ENCODE measurements at places on chromosomes 6 and 20. TPM values are rescaled to one million over a fixed set of nuclear protein-coding genes. Genes with fewer than 3 reads are reported as not detected.

- H3K27me3 ChIP-seq, result peaks cover 11% of the 10 kb centered on the region
- DNase-seq, result no peak
- H3K4me3 ChIP-seq, result no peak overlapping the region
- H3K4me1 ChIP-seq, result peaks cover 7% of the 10 kb centered on the region
- H3K36me3 ChIP-seq, result no peaks in the 10 kb centered on the region
- H3K27ac ChIP-seq, result no peak overlapping the region
Measured at GRCh38 chr20:4661191-4661590, 60.5 kb upstream of the PRND start.

The TGM3 gene
- polyA plus RNA-seq, result not detected

- no peak for DNase-seq
- no peak overlapping the region for H3K4me3 ChIP-seq
- no peaks in the 10 kb centered on the region for H3K27me3 ChIP-seq
Measured at GRCh38 chr6:98215531-98215930, 618.8 kb upstream of the POU3F2 start.

GRCh38 chr6:125871365-125871764 is 80.6 kb downstream of the NCOA7 start:
- no peaks in the 10 kb centered on the region for H3K27me3 ChIP-seq
- H3K36me3 ChIP-seq, result peaks cover 2% of the 10 kb centered on the region
- peak; percentile 21 for DNase-seq
- no peak overlapping the region for H3K4me3 ChIP-seq
- H3K27ac ChIP-seq, result no peak overlapping the region

DNA sequence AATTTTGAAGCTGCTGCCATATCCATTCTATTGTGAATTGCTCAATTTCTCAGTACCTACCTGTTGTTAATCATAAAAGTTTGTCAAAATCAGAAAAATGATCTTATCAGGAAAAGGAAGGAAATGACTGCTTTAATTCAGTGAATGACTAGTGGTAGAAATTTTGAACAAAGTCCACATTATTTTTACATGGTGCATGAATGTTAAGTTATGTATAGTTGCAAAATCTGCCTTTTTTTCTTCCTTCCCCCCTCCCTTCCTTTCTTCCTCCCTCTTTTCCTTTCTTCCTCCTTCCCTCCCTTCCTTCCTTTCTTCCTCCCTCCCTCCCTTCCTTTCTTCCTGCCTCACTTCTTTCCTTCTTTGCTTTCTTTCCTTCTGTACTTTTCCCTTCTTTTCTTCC is 127.1 kb upstream of the TSHZ2 start:
- H3K36me3 ChIP-seq, result no peaks in the 10 kb centered on the region
- DNase-seq, result no peak
- H3K4me1 ChIP-seq, result no peaks in the 10 kb centered on the region

The DNPH1 gene
- 47.8 TPM for polyA plus RNA-seq

The WFDC10B gene
- not detected for polyA plus RNA-seq

- H3K27ac ChIP-seq, result no peak overlapping the region
- H3K4me3 ChIP-seq, result no peak overlapping the region
- H3K36me3 ChIP-seq, result no peaks in the 10 kb centered on the region
- no peaks in the 10 kb centered on the region for H3K27me3 ChIP-seq
- peaks cover 5% of the 10 kb centered on the region for H3K4me1 ChIP-seq
Measured at GRCh38 chr6:128597004-128597403, 76.6 kb upstream of the PTPRK start.

The ATP6V1G2 gene
- polyA plus RNA-seq, result 6.5 TPM

The PHACTR3 gene
- not detected for polyA plus RNA-seq

The KIF6 gene
- 0.09 TPM for polyA plus RNA-seq

The RAB32 gene
- 55.7 TPM for polyA plus RNA-seq

DNA sequence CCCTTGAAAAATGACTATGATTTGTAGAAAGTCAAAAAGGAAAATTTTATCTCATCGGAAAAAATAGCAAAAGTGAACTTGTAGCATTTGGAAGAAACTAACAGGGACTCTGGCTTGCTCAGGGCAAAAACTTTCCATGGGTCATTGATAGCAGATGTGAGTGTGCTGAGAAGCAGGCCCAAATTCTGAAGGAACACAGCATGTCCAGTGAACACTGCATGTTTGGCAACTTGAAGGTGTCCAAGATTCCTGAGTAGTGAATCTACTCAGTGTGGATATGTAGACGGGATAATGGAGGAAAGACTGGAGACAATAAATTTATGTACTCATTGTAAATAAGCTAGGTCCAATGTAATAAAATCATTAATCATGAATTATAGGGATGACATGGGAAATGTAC is 8.2 kb downstream of the SLC17A2 start:
- DNase-seq, result no peak
- no peaks in the 10 kb centered on the region for H3K27me3 ChIP-seq

The GTF3C6 gene
- polyA plus RNA-seq, result 32.5 TPM

The SLC17A3 gene
- polyA plus RNA-seq, result not detected

The PLCB4 gene
- polyA plus RNA-seq, result 9.1 TPM

The RNF39 gene
- not detected for polyA plus RNA-seq

DNA sequence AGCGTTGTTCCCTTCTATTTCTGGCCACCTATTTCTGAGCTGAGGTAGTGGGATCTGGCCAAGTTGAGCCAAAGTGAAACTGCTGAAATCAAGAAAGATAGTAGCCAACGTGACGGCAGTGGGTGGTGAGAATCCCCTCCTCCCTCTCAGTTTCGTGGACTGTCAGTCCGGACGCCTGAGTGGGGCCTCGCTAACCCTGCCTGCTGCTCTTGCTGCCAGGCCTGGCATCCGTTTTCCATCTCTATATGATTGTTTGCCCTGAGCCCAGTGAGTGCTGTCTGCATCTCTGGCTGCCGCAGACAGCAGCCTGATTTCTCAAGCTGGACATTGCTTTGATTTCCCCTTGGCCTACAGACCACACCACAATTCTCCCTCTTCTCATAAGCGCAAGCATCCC is 23.5 kb upstream of the PAX1 start:
- no peaks in the 10 kb centered on the region for H3K27me3 ChIP-seq
- no peaks in the 10 kb centered on the region for H3K36me3 ChIP-seq
- H3K4me3 ChIP-seq, result no peak overlapping the region
- no peak for DNase-seq
- no peaks in the 10 kb centered on the region for H3K4me1 ChIP-seq

DNA sequence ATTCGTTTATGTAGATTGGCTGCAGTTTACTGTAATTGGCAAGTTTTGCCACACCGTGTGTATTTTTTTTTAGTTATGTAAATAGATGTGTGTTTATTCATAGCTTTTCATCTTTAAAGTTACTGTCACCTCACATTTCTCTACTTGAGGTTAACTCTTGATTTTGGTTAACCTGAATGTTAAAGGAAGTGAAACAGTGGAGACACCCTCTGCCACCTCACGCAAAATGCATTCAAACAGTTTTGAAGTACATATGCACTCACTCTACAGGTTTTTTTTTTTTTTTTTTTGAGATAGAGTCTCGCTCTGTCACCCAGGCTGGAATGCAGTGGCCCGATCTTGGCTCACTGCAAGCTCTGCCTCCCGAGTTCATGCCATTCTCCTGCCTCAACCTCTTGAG is 17.7 kb downstream of the OR2A4 start:
- H3K27me3 ChIP-seq, result peaks cover 3% of the 10 kb centered on the region
- no peaks in the 10 kb centered on the region for H3K4me1 ChIP-seq
- no peak overlapping the region for H3K4me3 ChIP-seq
- no peak overlapping the region for H3K27ac ChIP-seq
- no peaks in the 10 kb centered on the region for H3K36me3 ChIP-seq
- no peak for DNase-seq

DNA sequence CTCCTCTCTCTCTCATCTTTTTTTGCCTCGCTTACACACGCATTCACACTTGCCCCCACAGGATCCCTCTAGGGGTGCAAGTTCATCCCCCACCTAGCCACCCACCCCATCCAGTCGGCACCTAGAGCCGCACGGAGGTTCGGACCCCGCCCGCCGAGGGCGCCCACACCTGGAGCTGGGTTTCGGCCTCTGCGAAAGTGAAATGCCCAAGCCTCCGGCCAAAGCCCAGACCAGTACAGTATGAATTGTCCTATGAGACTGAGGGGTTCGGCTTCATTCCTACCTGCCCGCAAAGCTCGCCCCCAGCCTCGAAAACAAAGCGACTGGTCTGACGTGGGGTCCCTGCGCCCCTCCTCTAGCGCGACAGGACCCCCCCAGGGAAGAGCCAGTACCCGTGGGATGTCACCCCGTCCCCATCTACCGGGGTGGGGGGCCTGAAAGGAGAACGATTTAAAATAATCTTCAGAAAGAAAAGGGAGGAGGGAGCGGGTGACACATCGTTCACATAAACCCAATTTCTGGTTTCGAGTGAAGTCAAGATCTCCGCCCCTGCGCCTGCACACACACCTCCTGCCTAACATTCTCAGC is 1.5 kb downstream of the TFAP2A start:
- H3K27ac ChIP-seq, result peak overlapping the region; percentile 41
- H3K27me3 ChIP-seq, result peaks cover 86% of the 10 kb centered on the region
- peak overlapping the region; percentile 67 for H3K4me3 ChIP-seq

GRCh38 chr6:23529902-23530301 is 596.1 kb upstream of the NRSN1 start:
- H3K27me3 ChIP-seq, result no peaks in the 10 kb centered on the region
- DNase-seq, result no peak

The ADGRF5 gene
- not detected for polyA plus RNA-seq

The C6orf163 gene
- 0.43 TPM for polyA plus RNA-seq

GRCh38 chr20:36845288-36845971 is 30.5 kb upstream of the TLDC2 start:
- no peak overlapping the region for H3K4me3 ChIP-seq
- no peaks in the 10 kb centered on the region for H3K27me3 ChIP-seq

DNA sequence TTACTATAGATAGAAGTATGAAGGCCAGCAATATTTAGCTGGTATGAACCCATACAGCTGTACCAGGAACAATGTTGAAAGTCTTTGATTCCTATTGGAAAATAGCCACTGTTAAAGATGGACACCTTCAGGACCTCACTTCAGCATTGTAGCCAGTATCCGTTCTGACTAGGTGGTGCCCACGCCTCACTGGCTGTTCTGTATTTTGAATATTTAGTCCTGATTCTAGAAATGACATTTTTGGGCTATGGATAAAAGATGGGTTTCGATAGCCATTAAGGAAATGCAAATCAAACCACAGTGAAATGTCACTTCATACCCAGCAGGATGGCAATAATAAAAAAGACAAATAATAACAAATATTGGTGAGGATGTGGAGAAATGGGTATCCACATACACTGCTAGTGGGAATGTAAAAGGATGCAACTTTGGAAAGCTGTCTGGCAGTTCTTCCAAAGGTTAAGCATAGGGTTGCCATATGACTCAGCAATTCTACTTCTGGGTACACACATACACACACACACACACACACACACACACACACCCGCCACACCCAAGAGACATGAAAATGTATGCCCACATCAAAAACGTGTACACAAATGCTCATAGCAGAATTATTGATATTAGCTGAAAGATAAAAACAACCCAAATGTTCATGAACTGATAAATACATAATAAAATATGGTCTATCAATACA is 56.8 kb downstream of the UTRN start:
- no peak for DNase-seq
- no peak overlapping the region for H3K4me3 ChIP-seq
- peaks cover 3% of the 10 kb centered on the region for H3K4me1 ChIP-seq
- no peak overlapping the region for H3K27ac ChIP-seq

DNA sequence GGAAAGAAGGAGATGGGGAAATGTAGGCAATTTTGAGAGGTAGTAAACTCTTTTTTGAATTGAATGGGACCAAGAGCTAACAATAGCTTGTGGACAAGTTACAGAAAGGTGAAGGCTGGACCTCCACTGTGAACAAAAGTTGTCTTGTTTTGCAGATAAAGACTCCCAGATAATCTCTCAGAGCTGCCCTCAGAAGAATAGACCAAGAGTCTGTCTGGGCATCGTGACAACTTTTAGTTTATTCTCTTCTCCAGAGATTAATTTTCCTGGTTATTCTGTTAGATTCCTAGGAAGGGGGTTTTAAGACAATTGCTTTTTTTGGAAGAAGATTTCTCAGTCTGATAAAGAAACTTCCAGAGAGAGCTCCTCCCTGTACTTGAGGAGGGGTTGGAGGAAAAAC is 161.9 kb downstream of the COL19A1 start:
- H3K27ac ChIP-seq, result no peak overlapping the region
- DNase-seq, result no peak
- H3K4me3 ChIP-seq, result no peak overlapping the region
- H3K4me1 ChIP-seq, result no peaks in the 10 kb centered on the region
- no peaks in the 10 kb centered on the region for H3K27me3 ChIP-seq

The SPAG4 gene
- 5.5 TPM for polyA plus RNA-seq

The SLPI gene
- polyA plus RNA-seq, result not detected

The PLEKHG1 gene
- polyA plus RNA-seq, result 0.09 TPM

DNA sequence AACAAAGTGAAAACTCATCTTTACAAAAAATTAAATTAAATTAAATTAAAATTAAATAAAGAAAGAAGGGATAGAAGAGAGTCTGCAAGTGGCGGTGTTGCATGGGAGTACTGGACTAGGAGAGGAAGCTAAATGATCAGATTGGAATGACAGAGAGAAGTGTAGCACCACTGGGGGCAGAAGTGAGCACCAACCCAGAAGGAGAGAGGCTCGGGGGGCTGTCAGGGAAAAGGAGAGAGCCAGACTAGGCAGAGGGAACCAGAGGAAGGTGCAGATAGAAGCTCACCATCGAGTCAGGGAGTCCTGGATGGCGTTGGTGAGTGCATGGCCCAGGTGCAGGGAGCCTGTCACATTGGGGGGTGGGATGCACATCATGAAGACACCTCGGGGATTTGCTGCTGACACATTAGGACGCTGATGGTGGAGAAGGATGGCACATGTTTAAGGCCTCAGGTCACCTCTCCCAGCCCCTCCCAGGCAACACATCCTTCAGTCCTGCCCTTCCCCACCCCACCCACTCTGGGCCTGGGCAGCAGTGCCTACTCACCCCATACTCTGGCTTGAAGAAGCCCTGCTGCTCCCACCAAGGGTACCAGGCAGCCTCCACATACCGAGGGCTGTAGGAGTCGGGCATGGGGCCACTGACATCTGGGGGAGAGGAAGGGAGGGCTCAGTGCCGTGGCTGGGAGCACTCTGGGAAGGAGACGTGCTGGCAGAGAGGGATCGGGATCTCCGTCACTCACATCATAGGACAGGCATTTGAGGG is 4.0 kb downstream of the VARS1 start:
- DNase-seq, result peak; percentile 39
- H3K4me3 ChIP-seq, result no peak overlapping the region
- H3K27ac ChIP-seq, result no peak overlapping the region

The RNF144B gene
- polyA plus RNA-seq, result 0.44 TPM

DNA sequence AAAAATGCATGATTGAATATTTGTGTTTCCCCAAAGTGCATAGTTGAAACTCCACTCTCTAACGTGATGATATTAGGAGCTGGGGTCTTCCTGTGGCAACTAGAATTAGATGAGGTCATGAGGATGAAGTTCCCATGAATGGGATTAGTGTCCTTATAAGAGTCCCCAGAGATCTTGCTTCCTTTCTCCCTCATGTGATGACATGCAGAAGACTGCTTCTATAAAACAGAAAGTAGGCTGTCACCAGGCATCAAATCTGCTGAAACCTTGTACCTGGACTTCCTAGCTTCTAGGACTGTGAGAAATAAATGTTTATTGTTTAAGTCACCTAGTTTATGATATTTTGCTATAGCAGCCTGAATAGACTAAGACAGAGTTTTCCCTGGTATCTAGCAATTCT is 586.5 kb upstream of the EPHA7 start:
- no peak for DNase-seq
- H3K4me3 ChIP-seq, result no peak overlapping the region
- H3K36me3 ChIP-seq, result no peaks in the 10 kb centered on the region
- H3K27ac ChIP-seq, result no peak overlapping the region
- H3K4me1 ChIP-seq, result no peaks in the 10 kb centered on the region

The ARFGAP1 gene
- polyA plus RNA-seq, result 194 TPM

The LIN28B gene
- polyA plus RNA-seq, result not detected
